ENCODE measurements at places on chromosomes 2 and 18. TPM values are rescaled to one million over a fixed set of nuclear protein-coding genes. Genes with fewer than 3 reads are reported as not detected.
A peak's percentile ranks its signal among the peaks of the same experiment; 100 is the strongest.

GRCh38 chr18:371609-371982 is 103.7 kb upstream of the THOC1 start:
- DNase-seq: peak; percentile 56
- peaks cover 39% of the 10 kb centered on the region for H3K4me1 ChIP-seq
- no peak overlapping the region for H3K4me3 ChIP-seq
- no peak overlapping the region for H3K27ac ChIP-seq
- H3K27me3 ChIP-seq: no peaks in the 10 kb centered on the region
- no peaks in the 10 kb centered on the region for H3K36me3 ChIP-seq

DNA sequence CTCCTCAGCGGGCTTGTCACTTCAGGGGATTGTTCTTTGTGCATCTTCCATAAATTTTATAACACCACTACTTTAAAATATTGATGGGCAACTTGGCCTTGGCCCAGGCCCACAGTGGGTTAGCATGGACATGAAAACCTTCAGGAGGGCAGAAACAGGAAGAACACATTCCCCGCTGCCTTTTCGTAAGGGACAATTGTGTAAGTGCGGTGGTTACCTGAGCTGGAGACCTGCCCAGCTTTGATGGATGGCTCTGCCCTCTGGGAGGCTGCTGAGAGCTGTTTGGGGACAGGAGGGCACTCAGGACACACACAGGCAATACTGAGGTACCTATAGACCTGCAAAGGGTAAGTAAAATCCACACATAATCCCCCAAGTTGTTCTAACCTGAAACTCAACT is 46.8 kb downstream of the FECH start:
- H3K36me3 ChIP-seq: no peaks in the 10 kb centered on the region
- no peaks in the 10 kb centered on the region for H3K4me1 ChIP-seq
- no peak for DNase-seq
- no peak overlapping the region for H3K4me3 ChIP-seq
- no peak overlapping the region for H3K27ac ChIP-seq

REG1B gene
- total RNA-seq: not detected

GRCh38 chr2:172607379-172607928 is 51.6 kb downstream of the PDK1 start:
- no peaks in the 10 kb centered on the region for H3K4me1 ChIP-seq
- peaks cover 4% of the 10 kb centered on the region for H3K36me3 ChIP-seq
- H3K4me3 ChIP-seq: no peak overlapping the region
- no peaks in the 10 kb centered on the region for H3K27me3 ChIP-seq
- DNase-seq: no peak
